NCI-H460 (cell line): ENCODE measurements at places on chromosomes 6 and 20. TPM values are rescaled to one million over a fixed set of nuclear protein-coding genes. Genes with fewer than 3 reads are reported as not detected.

LRFN2 gene
- not detected in 2 replicates for total RNA-seq

CCM2L gene
- total RNA-seq, result not detected in 2 replicates

HSPA12B gene
- not detected in 2 replicates for total RNA-seq

RNF144B gene
- total RNA-seq, result 7.7 and 11.4 TPM in 2 replicates

GPR6 gene
- not detected in 2 replicates for total RNA-seq

KIAA1755 gene
- not detected in 2 replicates for total RNA-seq

PRSS35 gene
- not detected in 2 replicates for total RNA-seq

PPP1R14C gene
- not detected in 2 replicates for total RNA-seq

C20orf202 gene
- total RNA-seq, result 0.05 TPM in 1 of 2 replicates, not detected in the other
